ENCODE measurements at places on chromosomes 4 and X.

DNA sequence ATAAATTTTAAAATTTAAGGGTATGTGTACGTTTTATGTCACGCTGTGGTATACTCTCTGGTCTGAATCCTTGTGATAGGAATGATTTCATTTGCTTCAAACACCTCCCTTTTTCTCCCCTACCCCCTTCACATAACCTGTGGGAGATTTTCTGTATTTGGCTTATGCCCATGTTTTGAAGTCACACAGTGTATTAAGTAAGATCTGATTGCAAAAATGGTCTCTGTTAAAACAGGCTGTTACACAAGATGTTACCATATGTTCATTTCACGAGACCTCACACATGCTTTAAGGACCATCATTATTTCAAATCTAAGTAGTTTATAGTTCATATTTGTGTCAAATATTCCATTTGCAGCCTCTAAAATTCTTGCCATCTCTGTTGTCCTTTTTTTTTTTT is 63.5 kb downstream of the TMEM131L start:
- no peak for DNase-seq

DNA sequence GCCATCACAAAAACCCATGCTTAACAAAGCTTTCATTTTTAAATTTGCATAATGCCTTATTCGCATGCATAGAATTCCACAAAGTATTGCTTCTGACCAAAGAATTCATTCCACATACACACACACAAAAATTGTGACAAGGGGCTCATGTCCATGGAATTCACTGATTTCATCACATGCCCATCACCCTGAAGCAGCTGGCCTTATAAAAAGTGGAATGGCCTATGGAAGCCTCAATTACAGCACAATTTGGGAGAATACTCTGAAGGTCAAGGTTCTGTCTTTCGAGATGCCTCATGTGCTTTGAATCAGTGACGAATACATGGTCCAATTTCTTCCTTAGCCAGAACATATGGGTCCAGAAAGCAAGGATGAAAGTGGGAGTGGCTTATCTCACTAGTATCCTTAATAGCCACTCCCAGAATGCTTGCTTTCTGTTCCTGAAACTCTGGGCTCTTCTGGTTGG is 165.7 kb downstream of the KDR start:
- DNase-seq = no peak

DNA sequence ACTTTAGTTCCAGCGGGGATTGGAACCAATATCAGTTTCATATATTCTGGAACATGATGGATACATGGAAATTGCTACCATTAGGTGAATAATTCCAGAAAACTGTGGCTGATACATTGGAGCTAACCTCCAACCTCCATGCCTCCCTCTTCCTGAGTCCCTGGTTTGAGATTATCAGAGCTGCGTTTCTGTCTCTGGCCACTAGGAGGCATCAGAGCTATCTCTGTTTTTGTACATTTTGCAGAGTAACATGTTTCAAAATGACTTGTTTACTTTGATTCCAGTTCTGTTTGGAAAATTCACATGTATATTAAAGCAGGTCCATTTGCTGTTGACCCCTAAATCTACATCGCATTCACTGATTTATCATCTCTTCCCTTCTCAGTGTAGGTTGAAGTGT is 2.4 kb upstream of the RAB40AL start:
- no peak for DNase-seq

DNA sequence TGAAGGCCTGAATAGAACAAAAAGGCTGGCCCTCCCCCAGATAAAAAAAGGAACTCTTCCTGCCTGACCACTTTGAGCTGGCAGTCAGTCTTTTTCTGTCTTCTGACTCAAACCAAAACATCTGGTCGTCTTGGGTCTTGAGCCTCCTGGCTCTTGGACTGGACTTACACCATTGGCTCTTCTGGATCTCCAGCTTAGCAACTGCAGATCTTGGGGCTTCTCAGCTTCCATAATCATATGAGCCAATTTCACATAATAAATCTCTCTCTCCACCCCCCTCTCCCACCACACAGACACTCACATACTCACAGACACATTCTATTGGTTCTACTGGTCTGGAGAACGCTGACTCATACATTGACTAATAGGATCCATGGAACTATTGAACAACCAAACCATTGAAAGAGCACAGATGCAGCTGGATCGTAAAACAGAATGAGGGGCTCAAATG is 15.6 kb upstream of the CWH43 start:
- DNase-seq = no peak

DNA sequence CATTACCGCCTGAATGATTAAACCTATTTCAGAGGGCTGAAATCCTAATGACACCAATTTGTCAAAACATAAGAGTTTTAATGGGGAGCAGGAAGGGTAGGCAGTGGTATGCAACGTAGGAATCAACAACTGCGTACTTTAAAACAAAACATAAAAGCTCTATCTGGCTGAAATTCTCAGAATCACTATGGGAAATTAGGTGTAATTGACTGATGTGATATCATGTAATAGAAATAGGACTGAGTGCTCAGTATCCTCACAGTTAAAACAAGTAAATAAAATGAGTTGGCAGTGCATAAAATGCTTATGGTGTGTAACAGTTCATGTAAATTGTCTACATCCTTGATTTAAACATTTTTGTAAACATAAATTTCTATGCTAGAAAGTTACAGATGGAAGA is 13.6 kb upstream of the IGSF1 start:
- no peak for DNase-seq

DNA sequence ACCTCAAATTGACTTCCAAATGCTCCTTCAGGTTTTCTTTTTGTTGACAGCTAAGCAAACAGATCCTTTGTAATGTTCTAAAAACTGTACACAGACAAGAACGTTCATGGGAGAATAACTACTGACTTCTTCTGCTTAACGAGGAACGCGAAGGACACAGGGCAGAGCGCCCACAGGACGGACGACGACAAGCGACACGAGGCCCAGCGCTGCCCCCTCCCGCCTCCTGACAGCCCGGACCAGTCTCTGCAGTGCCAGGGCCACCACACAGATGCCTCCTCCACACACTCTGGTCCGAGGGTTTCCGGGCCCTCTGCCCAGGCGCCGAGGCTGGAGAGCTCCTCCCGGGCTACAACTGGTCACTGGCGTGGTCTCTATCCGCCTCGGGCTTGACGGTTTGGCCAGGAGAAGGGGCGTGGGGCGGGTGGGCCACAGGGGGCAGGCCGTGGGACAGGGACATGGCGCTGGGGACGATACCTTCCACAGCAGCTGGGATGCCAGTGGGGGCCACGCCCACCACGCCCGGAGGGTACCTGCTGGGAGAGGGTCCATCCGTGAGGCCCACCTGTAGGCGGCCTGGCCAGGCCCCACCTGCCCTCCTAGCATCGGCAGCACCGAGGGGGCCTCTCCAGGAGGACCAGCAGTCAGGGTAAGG is 36.9 kb downstream of the CTBP1 start:
- DNase-seq = no peak

DNA sequence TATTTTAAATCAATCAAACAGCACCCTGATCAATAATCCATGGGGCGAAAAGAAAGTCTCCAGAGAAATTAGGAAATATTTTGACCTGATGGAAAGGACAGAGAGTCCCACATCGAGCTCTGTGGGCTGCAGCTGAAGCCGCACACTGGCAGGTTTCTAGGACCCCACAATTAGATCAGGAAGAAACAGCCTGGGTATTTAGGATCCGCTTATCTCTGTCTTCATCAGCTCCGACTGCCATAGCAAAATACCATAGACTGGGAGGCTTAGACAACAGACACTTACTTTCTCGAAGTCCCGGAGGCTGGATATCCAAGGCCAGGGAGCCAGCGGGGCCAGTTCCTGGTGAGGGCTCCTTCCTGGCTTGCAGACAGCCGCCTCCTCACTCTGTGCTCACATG is 36.4 kb downstream of the CCNQ start:
- no peak for DNase-seq

DNA sequence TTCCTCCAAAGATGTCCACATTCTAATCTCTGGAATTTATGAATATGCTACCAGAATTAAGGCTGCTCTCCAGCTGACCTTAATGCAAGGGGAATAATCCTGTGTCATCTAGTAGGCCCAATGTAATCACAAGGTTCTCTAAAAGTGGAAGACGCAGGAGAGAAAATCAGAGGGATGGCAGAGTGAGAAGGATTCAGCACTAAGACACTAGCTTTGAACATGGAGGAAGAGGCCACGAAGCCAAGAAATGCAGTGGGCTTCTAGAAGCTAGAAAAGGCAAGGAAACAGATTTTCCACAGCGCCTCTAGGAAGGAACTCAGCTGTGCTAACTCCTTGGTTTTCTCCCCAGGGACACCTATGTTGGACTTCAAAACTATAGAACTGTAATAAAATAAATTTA is 240.7 kb upstream of the TRAM1L1 start:
- no peak for DNase-seq

- DNase-seq = no peak
Measured at GRCh38 chr4:127881563-127881864, 821 bp downstream of the PLK4 start.

GRCh38 chr4:5446595-5447226 is 261.6 kb downstream of the EVC2 start:
- DNase-seq = no peak

GRCh38 chr4:55409468-55410171 is 13.9 kb downstream of the TMEM165 start:
- no peak for DNase-seq

DNA sequence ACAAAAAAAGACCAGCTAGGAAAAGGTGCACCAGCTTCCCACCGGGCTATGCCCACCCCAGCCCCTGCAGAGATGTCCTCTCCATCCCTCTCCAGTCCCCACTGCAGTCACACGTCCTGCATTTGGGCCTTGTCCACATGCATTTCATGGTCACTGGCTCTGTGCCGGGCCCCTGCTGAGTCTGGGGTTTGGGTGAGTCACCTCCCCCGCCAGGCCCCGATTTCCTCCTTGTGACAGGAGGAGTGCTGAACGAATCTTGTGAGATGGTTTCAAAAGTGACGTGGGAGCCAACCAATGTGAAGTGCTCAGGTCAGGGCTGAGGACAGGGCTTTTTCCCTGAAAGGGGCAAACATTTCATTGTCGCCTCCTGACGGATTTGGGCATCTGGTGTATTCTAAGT is 7.1 kb downstream of the CPZ start:
- no peak for DNase-seq

DNA sequence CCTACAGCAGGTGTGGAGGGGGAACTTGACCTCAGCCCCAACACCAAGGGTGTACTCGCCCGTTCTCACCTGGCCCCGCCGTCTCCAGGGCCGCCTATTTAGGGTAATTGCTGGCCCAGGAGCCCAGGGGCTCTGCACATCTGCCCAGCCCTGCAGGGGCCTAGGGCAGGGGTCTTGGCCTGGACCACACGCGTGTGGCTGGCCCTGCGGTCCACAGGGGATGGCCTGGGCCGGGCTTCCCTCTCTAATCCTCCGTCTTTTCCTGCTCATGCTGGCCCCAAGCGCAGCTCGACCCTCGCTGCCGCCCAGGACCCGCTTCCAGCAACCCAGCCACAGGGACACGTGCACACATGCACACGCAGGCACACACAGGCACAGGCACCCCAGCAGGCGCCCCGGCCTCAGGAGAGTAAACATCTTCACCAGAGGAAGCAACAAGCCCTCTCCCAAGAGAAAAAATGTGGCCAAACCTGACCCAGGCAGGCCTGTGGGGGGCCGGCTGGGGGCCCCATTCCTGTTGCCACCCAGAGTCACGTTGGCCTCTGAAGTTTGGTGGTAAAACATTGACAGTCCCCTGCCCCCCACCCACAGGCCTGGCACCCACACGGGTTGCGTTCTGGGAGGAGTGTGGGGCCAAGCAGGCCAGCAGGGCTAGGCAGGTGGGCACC is 24.6 kb upstream of the FGFR3 start:
- DNase-seq = no peak

DNA sequence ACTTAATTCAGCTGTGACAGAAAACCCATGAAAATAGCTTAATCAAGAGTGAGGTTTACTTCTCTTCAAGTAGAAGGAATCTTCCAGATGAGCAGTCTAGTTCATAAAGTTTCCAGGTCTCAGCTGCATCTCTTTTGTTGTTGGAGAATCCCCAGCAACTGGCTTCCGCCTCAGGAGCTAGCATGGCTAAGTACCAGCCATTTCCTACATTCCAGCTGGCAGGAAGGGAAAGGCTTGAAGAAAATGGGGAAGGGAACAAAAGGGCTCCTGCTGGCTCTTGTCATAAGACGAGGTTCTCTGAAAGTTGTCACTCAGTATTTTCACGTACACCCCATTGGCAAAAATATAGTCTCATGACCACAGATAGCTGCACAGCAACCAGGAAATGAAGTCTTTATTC is 27.3 kb upstream of the TRIM2 start:
- no peak for DNase-seq

GRCh38 chr4:145939441-145939750 is 773 bp upstream of the ZNF827 start:
- DNase-seq = no peak

DNA sequence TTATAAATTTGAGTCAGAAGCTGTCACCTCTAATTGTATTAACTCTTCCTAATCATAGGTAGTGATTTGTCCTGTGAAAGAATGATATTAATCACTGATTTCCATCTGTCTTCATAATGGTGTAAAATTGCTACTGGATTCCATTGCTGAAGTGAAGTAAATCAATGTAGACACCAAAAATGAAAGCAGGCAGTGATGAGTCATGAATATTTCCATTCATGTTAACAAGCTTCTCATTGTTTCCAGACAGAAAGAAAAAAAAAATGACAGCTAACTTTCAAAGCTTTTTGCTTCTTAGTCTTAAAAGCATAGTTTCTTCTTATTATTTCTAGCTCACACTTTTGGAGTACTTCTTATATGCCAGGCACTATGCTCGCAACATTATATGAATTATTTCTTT is 21.5 kb downstream of the FAM114A1 start:
- no peak for DNase-seq

DNA sequence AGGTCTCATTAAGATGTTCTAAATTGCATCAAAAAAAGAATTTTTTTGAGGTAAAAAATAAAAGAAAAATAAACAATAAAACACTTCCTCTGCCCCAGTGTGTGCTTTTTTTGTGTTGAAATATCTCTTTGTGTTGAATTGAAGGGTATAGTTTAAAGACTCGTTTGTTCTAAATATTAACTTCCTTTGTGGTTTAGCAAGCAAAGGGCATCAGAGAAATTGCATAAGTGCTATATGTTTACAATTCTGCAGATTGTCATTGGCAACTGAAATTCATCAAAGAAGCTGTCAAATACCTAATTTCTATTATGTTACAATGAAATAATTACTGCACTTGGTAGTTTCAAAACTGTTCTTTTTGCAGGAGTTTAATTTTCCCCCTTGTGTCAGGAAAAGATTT is 260.5 kb downstream of the DKK2 start:
- no peak for DNase-seq

DNA sequence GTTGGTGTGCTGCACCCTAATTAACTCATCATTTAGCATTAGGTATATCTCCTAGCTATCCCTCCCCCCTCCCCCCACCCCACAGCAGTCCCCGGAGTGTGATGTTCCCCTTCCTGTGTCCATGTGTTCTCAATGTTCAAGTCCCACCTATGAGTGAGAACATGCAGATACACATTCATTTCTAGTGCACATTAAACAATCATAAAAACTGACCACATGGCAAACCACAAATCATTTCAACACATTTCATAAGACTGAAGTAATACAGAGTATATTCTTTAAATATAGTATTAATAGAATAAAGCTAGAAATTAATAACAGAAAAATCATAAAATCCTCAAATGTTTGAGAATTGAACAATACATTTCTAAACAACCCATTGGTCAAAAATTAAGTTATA is 34.1 kb downstream of the PRKG2 start:
- no peak for DNase-seq

Data from NCI-H748 treated with DMSO at 0.1 percent for 48 hours (cell line).